H9 (cell line): ENCODE measurements at places on chromosomes 11 and 22. TPM values are rescaled to one million over a fixed set of nuclear protein-coding genes. Genes with fewer than 3 reads are reported as not detected.

- no peak overlapping the region for H3K4me3 ChIP-seq
- H3K27ac ChIP-seq: no peak overlapping the region
- H3K4me1 ChIP-seq: no peaks in the 10 kb centered on the region
These were observed 27.5 kb downstream of the ATP6V1E1 start for GRCh38 chr22:17601031-17601430.

- DNase-seq: no peak
- H3K27me3 ChIP-seq: no peaks in the 10 kb centered on the region
These were observed 9.7 kb upstream of the THY1 start for GRCh38 chr11:119432484-119433357.

GRCh38 chr11:120066738-120067437, 71.0 kb downstream of the TRIM29 start:
- H3K4me3 ChIP-seq: no peak overlapping the region
- DNase-seq: peak; percentile 22
- H3K36me3 ChIP-seq: no peaks in the 10 kb centered on the region
- no peaks in the 10 kb centered on the region; the same call in 1 of the 2 replicates for H3K27me3 ChIP-seq
- no peak overlapping the region for H3K27ac ChIP-seq

GRCh38 chr22:47687776-47688175, 925.3 kb downstream of the TBC1D22A start:
- H3K4me3 ChIP-seq: no peak overlapping the region
- no peak overlapping the region for H3K27ac ChIP-seq
- DNase-seq: no peak

- no peak overlapping the region for H3K27ac ChIP-seq
- DNase-seq: peak; percentile 35
- no peaks in the 10 kb centered on the region; the same call in 1 of the 2 replicates for H3K4me1 ChIP-seq
- no peak overlapping the region for H3K4me3 ChIP-seq
- no peaks in the 10 kb centered on the region for H3K27me3 ChIP-seq
- no peaks in the 10 kb centered on the region for H3K36me3 ChIP-seq
These were observed 19.8 kb upstream of the GNB1L start for GRCh38 chr22:19874307-19875060.

Gene SERPING1
- total RNA-seq: 35.2 and 37.9 TPM in 2 replicates

DNA sequence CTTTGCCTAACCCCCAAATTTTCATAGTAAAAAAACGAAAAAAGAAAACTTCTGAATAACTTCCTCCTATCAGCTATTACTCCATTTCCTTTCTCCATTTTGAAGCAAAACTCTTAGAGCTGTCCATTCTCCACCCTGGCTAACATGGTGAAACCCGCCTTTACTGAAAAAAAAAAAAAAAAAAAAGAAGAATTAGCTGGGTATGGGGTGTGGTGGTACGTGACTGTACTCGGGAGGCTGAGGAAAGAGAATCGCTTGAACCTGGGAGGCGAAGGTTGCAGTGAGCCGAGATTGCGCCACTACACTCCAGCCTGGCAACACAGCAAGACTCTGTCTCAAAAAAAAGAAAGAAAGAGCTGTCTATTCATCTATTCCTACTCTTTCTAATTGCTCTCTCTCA, 11.3 kb upstream of the NXF1 start:
- H3K4me1 ChIP-seq: no peaks in the 10 kb centered on the region
- H3K4me3 ChIP-seq: no peak overlapping the region
- no peaks in the 10 kb centered on the region for H3K27me3 ChIP-seq
- peaks cover 33% of the 10 kb centered on the region for H3K36me3 ChIP-seq
- DNase-seq: no peak

GRCh38 chr22:25081409-25081824, 118.2 kb upstream of the CRYBB3 start:
- H3K27ac ChIP-seq: no peak overlapping the region
- H3K27me3 ChIP-seq: no peaks in the 10 kb centered on the region
- H3K36me3 ChIP-seq: no peaks in the 10 kb centered on the region
- no peak overlapping the region for H3K4me3 ChIP-seq
- no peaks in the 10 kb centered on the region for H3K4me1 ChIP-seq
- no peak for DNase-seq

GRCh38 chr11:125270711-125271110, 106.2 kb downstream of the PKNOX2 start:
- no peaks in the 10 kb centered on the region; the same call in 1 of the 2 replicates for H3K27me3 ChIP-seq
- no peak for DNase-seq
- H3K27ac ChIP-seq: no peak overlapping the region
- H3K4me1 ChIP-seq: peaks cover 2% of the 10 kb centered on the region; the same call in 1 of the 2 replicates

DNA sequence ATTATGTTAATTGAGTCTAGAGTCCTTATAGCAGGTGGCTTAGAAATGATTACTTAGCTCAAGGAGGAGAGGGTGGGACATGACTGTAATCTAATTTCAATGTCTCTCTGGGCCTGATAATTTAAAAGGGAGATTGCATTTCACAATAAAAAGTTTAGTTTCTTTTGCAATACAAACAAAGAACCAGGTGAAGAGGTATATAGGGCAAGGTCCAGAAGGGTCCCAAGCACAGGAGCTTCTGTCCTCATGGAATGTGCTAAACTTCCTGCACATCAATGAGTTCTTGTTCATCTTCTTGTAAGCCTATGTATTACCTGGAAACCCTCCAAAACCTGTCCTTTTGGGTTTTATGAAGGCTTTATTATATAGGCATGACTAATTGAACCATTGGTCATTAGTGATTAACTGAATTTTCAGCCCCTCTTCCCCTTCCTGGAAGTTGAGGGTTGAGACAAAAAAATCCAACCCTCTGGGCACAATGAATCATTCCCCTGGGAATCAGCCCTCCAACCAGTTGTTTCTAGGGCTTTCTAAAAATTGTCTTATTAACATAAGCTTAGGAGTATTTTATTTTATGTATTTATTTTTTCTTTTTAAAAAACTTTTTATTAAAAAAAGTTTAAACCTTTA, 37.6 kb downstream of the MS4A2 start:
- H3K4me3 ChIP-seq: no peak overlapping the region
- no peaks in the 10 kb centered on the region for H3K36me3 ChIP-seq
- no peaks in the 10 kb centered on the region for H3K27me3 ChIP-seq
- no peak for DNase-seq

- no peaks in the 10 kb centered on the region for H3K4me1 ChIP-seq
- no peak overlapping the region for H3K27ac ChIP-seq
- H3K36me3 ChIP-seq: no peaks in the 10 kb centered on the region
- H3K4me3 ChIP-seq: peak overlapping the region; percentile 59
- no peak for DNase-seq
These were observed 846 bp upstream of the OAF start for GRCh38 chr11:120209746-120210625.

- peak overlapping the region; percentile 55 for H3K4me3 ChIP-seq
- H3K36me3 ChIP-seq: no peaks in the 10 kb centered on the region
- peak; percentile 64 for DNase-seq
These were observed 476 bp upstream of the BARX2 start for GRCh38 chr11:129374993-129375750.

DNA sequence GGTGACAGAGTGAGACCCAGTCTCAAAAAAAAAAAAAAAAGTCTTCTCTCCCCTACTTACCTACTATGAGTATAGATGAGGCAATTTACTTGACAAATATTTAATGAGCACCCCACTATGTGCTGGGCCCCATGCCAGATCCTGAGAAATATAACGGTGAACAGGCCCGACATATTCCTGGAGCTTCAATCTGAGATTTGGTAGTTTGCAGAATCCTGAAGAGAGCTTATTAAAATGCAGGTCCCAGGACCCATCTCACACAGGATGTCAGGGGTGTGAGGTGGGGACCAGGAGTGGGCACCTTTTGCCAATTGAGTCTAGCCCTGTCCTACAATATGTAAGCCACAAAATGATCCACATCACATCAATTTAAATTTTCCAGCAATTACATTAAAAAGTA, 44.0 kb downstream of the KCNJ4 start:
- H3K4me1 ChIP-seq: no peaks in the 10 kb centered on the region; the same call in 1 of the 2 replicates
- H3K4me3 ChIP-seq: no peak overlapping the region
- no peak overlapping the region for H3K27ac ChIP-seq
- peaks cover 9% of the 10 kb centered on the region for H3K36me3 ChIP-seq

Gene DDIAS
- total RNA-seq: 18.6 and 22.2 TPM in 2 replicates

- peak; percentile 31 for DNase-seq
- H3K4me1 ChIP-seq: peaks cover 3% of the 10 kb centered on the region; the same call in 1 of the 2 replicates
These were observed 25.7 kb upstream of the LRRC55 start for GRCh38 chr11:57155838-57156607.

DNA sequence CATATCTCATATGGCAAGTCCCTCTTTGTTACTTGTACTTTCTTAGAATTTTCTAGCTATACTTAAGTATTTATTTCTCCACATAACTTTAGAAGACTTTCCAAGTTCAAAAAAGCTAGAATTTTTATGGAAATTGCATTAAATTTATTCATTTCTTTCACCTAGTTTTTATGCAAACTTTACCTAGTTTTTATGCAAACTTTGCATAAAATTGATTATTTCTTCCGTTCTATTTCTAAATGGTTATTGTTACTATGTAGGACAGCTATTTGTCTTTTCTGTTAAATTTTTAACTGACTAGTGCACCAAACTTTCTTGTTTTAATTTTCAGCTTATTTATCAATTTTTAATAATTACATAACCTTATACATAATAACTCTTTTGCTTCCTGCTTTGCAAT, 3.2 kb upstream of the CREBZF start:
- no peak for DNase-seq
- no peaks in the 10 kb centered on the region; the same call in 1 of the 2 replicates for H3K27me3 ChIP-seq
- no peaks in the 10 kb centered on the region; the same call in 1 of the 2 replicates for H3K4me1 ChIP-seq
- H3K27ac ChIP-seq: no peak overlapping the region

Gene SCN3B
- 0.64 and 0.77 TPM in 2 replicates for total RNA-seq

DNA sequence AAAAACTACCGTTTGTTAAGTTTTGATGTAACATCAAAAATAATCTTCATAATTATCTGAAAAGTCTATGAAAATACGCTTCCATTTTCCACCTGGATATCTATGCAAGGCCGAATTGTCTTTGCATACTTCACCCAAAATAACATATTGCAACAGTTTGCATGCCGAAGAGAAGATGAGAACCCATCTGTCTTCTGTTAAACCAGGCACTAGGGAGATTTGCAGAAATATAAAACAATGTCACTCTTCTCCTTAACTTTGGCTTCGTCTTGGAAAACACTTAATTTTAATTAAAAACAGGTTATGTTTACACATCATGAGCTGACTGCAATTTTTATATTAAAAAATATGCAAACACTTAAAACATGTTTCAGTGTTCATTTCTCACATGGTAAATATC, 1325.8 kb downstream of the TBC1D22A start:
- H3K36me3 ChIP-seq: no peaks in the 10 kb centered on the region
- no peak overlapping the region for H3K4me3 ChIP-seq
- no peak for DNase-seq
- no peak overlapping the region for H3K27ac ChIP-seq

Gene SLN
- not detected in 2 replicates for total RNA-seq

GRCh38 chr22:37156686-37157435, 7.1 kb upstream of the IL2RB start:
- H3K36me3 ChIP-seq: no peaks in the 10 kb centered on the region
- H3K4me1 ChIP-seq: no peaks in the 10 kb centered on the region
- no peak overlapping the region for H3K27ac ChIP-seq
- DNase-seq: no peak
- H3K27me3 ChIP-seq: no peaks in the 10 kb centered on the region

DNA sequence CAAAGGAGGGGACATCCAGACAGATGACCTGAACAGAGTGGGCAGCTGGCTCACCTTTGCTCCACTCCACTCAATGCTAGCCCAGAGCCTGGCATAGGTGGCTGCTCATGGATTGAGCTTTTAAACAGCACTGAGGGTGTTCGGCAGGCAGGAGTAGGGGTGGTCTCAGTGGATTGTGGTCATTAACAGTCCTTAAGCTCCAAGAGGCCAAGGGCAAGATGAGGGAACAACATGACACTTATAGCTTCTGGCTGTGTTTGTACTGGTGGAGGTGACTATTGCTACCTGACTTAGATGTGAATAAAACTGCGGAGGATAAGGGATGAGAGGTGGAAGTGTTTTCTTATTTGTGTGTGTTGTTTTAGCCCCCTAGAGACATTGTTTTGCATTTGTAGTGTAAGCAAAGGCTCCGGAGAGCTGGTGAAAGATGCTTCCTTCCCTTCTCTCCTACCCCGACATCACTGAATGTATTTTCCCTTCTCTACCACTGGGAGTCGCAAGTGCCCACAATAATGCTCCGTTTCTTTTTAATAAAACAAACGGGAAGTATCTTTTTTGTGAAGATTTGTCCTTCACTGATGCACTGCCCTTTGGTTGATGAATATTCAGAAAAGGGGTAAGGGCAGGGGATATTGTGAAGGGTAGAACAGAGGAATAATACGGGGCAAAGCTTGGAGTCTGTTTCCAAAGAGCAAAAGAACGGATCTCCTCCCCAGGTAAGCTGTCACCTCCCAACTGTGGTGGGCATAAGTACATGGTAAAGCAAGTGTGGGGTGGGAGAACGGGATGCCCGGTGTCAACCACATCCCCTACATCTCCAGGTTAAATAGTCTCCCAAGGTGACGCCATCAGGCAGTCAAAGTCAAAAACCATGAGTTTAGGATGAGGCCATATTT, 27.5 kb upstream of the MTNR1B start:
- H3K27ac ChIP-seq: no peak overlapping the region
- no peaks in the 10 kb centered on the region for H3K27me3 ChIP-seq
- H3K36me3 ChIP-seq: peaks cover 22% of the 10 kb centered on the region
- DNase-seq: no peak

GRCh38 chr11:102546923-102547471, 16.4 kb upstream of the MMP7 start:
- no peak for DNase-seq
- no peaks in the 10 kb centered on the region; the same call in 1 of the 2 replicates for H3K4me1 ChIP-seq
- H3K27ac ChIP-seq: no peak overlapping the region
- H3K4me3 ChIP-seq: no peak overlapping the region
- no peaks in the 10 kb centered on the region for H3K27me3 ChIP-seq
- H3K36me3 ChIP-seq: no peaks in the 10 kb centered on the region

Gene PAMR1
- total RNA-seq: 2.4 and 2.9 TPM in 2 replicates

DNA sequence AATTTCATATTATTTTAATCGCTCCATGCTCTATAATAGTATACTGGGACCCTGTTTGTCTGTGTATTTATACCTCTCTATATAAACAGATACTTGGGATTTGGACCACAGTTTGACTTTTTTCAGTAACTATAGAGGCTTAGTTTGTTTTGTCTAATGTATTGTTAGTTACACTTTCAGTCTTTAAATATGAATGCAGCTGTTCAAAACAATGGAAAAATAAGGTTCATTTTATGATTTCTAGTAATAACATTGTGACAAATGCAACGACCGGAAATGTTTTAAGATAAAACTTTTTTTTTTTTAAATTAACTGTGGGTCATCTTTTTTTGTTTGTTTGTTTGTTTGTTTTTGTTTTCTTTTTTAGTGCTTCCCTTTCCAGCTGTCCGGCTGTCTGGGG, 133.5 kb downstream of the ARHGAP42 start:
- H3K27ac ChIP-seq: no peak overlapping the region
- no peak for DNase-seq
- no peak overlapping the region for H3K4me3 ChIP-seq
